ENCODE measurements at places on chromosomes 2 and 18.

DNA sequence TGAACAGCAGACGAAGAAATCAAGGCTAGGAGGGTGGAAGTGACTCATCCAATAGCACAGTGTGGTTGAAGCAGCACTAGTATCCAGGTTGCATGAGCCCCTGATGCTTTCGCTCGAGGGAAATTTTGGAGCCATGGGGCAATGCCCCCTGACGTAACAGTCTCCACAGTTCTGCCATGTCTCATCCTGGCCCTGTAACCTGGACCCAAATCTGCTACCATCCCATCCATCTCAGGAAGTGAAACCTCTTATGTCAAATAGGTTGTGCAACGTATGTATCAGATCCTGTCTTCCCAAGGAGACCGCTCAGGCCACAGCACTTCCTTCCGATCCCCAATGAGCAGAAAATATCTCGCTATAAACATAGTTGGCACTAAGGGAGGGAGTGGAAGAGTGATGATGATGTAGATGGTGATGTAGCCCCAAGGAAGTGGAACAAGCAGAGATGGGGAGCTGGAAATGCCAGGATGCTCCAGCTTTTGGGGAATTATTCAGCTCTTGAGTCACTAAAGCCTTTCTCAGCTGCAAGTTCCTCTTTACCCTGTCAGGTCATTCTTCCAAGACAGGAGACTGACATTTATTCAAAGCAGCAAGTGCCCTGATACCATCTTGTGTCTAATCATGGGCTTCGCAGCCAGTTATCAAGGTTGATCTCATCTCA is 3.0 kb upstream of the IL1B start:
- DNase-seq: no peak

GRCh38 chr2:143906850-143907249 is 613.1 kb downstream of the ZEB2 start:
- DNase-seq: no peak

- no peak for DNase-seq
These were observed 107.1 kb downstream of the TWIST2 start for GRCh38 chr2:238954841-238955591.

- DNase-seq: no peak
These were observed 35.4 kb downstream of the ANKRD29 start for GRCh38 chr18:23627321-23627720.

DNA sequence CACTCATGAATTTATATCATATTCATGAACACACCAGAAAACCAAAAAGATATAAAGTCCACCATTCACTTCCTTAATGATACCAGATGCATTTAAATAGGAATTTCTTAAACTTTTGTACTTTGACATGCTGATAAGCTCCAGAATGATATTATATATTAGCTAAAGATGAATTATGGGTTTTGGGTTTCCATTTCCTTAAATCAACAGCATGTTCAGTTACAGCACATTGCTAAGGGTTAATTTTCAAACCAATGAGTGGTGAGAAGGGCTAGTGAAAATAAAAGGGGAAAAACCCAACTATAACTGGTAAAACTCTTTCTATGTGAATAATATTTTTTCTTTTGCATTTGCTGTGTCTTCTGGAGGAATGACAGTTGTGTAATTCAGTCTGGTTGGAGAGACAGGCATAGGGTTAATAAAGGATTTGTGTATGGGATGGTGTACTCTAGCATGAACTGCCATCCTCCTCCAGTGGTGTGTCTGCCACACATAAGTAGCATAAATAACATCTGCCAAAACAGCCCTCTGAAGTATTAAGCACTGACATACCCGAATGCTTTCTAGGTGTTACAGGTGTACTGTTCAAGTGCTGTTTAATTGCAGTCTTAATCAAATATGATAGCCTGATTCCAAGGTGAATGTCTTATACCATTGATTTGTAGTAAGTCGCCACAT is 19.3 kb upstream of the CPS1 start:
- no peak for DNase-seq

DNA sequence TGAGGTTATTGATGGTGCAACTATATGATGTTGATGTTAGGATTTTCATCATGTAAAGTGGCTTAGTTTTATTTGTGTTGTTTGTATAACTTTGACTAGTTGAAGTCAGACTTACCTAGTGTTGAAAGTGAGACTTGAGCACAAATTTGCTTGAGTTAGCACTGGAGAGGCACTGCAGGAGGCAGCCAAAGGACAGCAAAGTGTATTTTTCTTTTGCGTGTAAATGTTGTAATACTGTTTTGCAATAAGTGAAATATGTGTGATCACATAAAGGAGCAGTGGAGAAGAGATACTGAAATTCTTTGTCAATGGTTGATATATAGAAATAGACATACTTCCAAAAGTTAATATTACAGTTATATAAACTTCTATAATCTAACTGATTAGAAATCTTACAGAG is 332.0 kb upstream of the RAB12 start:
- no peak for DNase-seq

- no peak for DNase-seq
These were observed 223.9 kb upstream of the TCF4 start for GRCh38 chr18:55811925-55812324.

DNA sequence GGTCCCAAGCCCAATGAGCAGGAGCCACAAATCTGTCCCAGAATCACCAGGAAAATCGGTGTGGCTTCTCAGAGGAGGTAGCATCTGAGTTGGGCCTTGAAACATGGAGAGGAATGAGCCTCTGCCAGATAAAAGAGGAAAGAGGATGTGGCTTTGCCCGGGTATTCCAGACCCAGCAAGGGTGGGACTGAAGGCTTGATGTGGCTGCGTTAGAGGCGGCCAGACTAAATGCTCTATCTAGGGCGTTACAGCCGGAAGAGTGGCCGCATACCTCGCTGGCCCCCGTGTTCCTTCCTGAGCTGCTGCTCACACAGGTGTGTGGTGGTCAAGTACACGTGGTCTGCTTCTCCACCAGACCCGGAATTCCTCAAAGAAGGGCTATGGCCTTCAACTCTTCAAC is 33.9 kb upstream of the POMC start:
- no peak for DNase-seq

DNA sequence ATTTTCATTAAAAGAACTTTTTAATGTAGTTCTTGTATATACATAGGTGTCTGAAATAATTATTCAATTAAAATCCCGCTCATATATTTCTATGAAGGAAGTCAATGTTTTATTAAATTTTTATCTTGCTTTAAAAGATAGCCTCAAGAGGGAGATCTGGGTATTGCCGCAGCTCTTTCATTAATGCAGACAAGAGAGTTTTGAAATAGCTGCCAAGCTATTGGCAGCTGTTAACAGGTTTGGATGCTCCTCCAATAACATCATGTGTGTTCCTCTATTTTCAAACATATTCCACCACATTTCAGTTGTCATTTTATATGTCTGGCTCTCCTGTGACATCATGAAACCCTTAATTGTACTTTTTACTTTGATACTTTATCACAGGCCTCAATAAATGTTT is 12.9 kb upstream of the NT5C1B start:
- DNase-seq: no peak

GRCh38 chr2:28652217-28652616 is 99.4 kb upstream of the PPP1CB start:
- DNase-seq: no peak

DNA sequence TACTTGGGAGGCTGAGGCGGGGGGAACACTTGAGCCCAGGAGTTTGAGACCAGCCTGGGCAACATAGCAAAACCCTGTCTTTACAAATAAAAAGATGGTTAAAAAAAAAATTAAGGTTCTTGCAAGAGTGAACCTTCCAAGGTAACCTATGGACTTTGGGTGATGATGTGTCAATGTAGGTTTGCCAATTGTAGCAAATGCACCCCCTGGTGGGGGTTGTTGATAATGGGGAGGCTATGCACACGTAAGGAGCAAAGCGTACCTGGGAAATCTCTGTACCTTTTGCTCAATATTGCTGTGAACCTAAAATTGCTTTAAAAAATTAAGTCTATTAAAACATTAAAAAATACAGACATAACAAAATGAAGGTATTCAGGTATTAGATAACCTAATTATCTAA is 70.4 kb downstream of the CWC22 start:
- DNase-seq: no peak

GRCh38 chr2:95225658-95226057 is 18.3 kb downstream of the ZNF892 start:
- no peak for DNase-seq
